ENCODE measurements at places on chromosomes 3 and 15.

DNA sequence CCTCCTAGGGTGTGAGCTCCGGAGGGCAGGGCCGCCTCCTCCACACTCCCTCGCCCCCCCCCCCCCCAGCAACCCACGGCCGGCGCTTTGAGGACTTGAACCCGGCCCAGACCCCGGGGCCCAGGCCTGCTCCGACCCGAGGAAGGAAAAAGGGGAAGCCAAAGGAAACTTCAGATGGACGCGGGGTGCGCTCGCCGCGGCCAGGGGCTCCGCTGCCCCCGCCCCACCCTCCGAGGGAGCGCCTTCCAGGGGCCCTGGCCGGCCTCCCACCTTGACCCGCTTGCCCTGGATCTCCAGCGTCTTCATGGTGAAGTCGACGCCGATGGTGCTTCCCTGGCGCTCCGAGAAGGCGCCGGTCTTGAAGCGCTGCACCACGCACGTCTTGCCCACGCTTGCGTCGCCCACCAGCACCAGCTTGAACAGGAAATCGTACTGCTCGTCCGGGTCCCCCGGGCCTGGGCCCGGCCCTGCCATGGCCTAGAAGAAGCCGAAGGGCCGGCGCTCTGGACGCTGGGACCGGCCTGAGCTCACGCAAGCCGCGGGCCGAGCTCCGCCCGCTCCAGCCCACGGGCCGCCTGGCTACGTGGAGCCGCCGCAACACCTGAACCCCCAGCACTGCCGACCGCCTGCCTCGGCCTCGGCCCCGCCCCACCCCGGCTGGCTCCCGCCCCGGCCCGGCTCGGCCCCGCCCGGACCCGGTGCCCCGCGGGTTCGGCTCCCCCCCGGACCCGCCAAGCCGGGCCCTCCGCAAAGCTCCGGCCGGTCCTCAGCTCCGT lies 400 bp downstream of the RAB43 start:
- DNase-seq: no peak

DNA sequence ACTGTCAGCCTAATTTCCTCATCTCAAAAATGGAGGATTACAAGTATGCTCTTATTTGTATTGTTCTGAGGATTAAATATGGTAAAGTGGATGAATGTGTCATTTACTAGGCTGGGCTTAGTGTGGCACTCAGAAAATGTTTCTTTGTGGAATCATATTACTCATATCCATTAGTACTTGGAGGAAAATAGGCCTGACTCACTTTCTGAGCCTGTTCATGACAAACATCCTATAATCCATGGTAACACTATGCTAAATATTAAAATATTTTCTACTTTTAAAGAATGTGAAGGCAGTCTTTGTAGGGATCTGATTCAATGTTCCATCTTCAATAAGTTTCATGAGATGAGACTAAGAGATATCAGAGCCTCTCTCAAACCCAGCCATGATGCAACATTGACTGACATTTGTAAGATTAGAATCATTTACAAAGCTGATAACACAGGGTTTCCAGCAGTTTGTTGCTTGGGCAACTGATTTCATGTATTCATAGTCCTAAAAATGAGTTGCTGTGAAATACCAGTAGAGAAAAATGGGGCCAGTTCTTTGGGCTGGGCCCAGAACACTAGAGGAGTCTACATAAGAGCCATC lies 1048.5 kb downstream of the NTRK3 start:
- DNase-seq: peak; percentile 86

GRCh38 chr3:155748611-155749365 lies 3.9 kb upstream of the PLCH1 start:
- no peak for DNase-seq

DNA sequence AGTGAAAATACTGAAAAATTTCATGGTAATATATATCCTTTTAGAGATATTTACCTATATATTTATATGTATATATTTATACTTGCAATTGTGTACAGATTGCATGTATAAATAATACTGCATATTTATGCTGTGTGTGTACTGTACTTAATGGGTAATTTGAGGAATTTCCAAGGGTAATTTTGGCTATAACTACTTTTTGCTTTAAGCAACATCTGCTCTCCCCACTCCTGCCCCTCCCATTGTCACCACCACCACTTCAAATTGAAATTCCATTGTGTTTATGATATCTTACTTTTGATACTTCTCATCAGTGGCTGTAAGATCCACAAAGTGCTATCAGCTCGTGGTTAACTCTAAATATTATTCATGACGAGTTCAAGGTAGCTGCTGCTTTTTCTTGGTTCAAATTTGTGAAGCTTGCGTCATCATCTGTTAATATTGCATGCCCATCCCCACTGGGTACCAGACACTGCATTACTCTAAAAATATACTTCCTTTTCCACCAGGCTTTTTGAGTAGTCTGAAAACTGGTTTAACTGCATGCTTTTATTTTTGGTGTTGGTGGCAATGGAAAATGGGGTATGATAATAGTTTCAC lies 91.7 kb upstream of the MITF start:
- DNase-seq: peak; percentile 86

- no peak for DNase-seq
These were observed 503.5 kb downstream of the EDEM1 start for GRCh38 chr3:5690904-5691532.

DNA sequence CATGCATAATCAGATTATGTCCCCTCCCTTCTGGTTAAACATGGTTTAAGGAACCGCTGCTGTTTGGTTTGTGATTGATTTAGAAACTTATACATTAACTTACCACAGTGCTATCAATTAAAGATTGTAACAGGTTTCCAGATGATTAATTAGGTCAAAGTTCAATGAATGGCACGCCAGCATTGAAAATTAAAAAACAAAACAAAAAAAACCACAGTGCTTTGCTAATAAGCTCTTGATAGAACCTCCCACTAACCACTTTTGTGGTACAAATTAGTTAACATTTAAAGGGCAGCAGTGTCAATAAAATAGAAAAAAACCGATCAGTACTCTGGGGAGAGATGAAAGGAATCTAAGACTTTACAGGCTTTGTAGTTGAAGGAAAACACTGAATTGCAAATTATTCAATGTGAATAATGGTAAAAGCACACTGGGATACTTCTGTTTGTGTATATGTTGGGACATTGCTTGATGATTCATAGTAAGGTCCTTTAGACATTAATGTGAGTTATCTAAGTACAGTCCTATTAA lies 7.6 kb upstream of the C3orf38 start:
- peak; percentile 70 for DNase-seq

Data from amniotic epithelial cell (primary cell).